Inflammatory macrophage (primary cell): ENCODE measurements at places on chromosomes 3 and 15.

DNA sequence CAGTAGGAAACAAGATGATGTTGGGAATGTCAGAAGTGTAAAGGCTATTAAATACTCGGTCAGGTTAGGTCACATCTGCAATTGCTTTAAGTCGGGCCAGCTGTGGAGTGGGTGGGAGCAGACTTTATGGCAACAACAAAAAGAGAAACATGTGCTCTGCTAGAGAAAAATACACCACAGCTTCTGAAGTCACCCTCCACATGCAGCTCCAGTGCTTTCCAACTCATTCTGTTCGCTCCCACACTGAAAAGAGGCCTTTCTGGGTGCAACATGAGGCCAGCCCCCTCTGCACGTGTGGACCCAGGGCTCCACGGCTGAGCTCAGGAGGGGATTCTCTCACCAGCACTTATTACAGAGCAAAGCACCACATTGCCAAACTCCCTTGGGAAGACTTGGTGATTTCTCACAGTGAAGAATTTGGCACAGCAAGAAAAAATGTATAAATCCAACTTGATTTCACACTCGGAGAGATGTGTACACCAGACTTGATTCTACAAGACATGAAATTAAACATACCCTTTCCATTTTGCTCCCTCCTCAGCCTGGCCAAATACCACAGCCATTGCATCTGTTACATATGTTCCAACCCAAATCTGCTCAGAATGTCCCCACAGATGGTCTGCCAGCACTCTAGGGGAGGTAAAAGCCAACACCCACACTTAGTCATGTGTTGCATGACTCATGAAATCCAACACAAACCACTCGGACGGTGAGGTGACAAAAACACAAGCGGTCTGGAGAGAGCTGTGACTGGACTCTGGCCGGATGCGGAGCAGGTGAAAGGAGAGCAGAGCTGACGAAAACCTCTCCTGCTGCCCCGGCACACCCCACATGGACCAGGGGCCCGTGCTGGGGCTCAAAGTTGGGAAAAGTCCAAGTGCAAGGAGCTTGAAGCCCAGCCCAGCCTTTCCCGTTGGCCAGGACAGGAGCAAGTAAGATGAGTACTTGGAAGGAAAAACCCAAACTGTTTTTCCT, 74.6 kb downstream of the ITGB5 start:
- peak; percentile 49 for DNase-seq

DNA sequence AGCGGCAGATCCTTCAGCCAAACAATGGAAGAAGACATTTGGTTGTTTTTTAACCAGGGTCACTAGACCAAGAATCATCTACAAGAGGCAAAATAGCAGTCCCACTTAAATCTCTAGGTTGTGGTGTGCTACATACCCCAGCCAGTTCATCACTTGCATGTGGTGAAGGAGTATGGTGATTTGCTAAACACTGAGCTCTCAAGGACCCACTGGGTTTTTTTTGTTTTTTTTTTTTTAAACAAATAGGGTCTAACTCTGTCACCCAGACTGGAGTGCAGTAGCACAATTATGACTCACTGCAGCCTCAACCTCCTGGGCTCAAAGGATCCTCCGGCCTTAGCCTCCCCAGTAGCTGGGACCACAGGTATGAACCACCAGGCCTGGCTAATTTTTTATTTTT, 508.0 kb downstream of the FOXP1 start:
- DNase-seq: no peak

- no peak for DNase-seq
Observed at GRCh38 chr15:69763831-69764230, 311.2 kb downstream of the RPLP1 start.

- DNase-seq: peak; percentile 58
Observed at GRCh38 chr3:190396001-190396400, 8.0 kb downstream of the CLDN16 start.

DNA sequence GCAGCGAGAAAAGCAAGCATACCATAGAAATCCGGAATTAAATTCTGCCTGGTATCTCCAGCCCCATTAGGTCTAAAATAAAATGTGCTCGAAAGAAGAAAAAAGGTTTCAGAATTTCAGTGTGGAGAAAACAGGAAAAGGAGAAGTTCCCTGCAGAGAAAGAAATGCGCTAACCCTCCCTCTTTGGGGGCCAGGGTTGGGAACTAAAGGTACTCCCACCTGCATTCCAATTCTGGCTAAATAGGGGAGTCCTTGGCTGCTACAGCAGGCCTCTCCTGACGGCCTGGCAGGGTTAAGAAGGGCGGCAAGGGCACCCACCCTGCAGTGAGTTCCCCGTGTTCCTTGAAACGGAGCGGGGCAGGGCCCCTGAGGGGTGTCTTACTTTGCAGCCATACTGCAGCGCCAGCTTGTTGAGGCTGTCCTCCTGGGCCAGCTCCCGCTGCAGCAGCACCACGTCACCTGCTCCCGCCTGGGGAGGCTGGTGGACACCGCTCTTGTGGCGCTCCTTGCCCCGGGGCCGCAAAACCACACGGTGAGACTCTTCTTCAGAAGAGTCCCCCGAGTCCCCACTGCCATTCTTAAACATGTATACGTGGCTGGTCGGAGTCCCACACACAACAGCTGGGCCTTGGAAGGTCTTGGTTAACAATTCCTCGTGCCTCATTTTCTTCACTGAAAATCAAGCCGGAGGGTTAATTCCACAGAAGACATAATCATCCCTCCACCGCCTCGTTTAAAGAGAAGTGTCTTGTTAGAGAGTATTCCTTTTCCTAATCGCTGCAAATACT, 1.7 kb downstream of the LYSMD4 start:
- DNase-seq: no peak

DNA sequence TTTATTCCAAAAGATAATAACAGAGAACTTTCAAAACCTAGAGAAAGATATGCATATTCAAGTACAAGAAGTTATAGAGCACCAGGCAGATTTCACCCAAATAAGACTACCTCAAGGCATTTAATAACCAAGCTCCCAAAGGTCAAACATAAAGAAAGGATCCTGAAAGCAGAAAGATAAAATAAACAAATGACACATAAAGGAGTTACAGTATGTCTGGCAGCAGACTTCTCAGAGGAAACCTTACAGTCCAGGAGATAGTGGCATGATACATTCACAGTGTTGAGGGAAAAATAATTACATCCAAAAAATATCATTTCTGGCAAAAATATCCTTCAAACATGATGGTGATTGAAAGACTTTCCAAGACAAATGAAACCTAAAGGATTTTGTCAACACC, 185.8 kb upstream of the POU1F1 start:
- no peak for DNase-seq

DNA sequence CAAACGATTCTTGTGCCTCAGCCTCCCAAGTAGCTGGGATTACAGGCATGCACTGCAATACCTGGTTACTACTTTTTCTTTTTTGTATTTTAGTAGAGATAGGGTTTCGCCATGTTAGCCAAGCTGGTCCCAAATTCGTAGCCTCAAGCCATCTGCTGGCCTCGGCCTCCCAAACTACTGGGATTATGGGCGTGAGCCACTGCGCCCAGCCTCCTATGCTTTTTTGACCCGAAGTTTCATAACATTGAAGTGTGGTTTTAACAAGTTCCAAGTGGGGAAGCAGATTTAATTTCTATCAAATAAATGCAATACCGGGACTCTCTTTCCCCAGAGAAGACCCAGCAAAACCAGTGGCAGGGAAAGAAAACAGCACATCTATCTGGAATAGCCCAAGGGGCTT, 13.7 kb downstream of the SH3BP5 start:
- DNase-seq: no peak

DNA sequence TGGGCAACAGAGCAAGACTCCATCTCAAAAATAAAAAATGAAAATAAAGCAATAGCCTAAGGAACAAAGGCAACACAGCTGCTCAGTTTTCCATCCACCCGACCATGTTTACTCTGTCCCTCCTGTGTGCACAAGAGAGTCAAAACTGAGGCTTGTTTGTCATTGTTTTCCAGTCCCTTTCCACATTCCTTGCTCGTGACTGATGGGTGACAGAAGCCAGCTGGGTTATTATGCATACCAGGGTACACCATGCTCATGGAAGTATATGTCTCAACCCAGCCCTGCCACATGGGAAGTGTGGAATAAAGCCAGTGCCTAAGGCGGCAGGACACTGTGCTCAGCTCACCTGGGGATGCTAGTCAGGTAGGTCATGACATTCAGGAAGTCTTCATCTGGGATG, 49.5 kb downstream of the MCF2L2 start:
- no peak for DNase-seq

GRCh38 chr3:117238806-117239205, 529.2 kb downstream of the TUSC7 start:
- no peak for DNase-seq

- DNase-seq: no peak
Observed at GRCh38 chr15:101669744-101670143, 17.6 kb upstream of the TM2D3 start.

GRCh38 chr15:73851689-73852088, 21.7 kb upstream of the TBC1D21 start:
- peak; percentile 47 for DNase-seq

DNA sequence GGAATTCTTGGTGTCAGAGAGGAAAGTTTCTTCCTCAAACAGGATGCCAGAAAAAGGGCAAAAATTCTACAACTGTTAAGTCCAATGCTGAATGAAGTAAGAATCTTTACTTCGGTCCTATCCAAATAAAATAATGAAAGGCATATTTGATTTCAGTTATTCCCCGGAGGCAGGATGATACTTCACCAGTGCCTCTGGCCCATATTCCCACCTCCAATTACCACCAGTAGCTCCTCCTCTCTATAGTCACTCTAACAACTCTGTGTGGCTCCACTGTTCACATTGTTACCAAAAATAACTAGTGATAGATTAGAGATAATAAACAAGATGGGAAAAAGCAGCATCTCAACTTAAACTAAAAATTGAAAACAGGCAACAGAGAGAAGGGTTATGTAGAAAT, 20.7 kb downstream of the MAP1A start:
- no peak for DNase-seq

GRCh38 chr3:154428286-154429206, 1.4 kb downstream of the GPR149 start:
- DNase-seq: no peak

DNA sequence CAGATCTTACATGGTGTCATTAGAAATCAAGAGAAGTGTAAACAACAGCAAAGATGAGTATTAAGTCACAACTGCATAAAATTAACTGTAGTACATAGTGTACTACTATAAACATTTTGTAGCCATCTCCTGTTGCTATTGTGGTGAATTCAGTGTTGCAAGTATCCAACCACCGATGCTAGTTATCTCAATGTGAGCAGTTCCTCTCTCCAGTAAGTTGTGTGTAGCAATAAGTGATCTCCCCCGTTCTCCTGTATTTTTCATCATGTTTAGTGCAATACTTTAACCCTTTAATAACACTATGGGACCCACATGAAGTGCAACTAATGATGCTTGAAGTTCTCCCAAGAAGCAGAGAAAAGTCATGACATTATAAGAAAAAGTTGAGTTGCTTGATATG, 264.7 kb upstream of the KCNH8 start:
- DNase-seq: peak; percentile 12

DNA sequence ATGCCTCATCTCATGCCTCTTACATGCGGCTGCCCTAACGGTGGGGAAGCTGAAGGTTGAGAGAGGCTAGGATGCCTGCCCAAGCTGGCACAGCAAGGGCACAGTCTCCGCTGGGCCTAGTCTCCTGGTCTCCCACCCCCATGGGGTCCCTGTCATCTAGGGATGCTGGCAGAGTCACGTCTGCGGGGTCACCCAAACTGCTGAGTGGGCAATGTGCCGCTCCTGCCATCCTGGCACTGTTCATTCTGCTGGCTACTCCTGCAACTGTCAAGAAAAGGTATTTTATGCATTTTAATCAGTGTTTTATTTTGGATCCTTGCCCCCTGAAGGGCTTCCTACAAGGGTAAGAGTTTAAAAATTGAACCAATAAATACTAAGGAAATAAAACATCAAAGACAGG, 12.8 kb downstream of the LINGO1 start:
- DNase-seq: no peak

GRCh38 chr15:87047203-87047965, 967.7 kb downstream of the AGBL1 start:
- no peak for DNase-seq

- no peak for DNase-seq
Observed at GRCh38 chr3:80696280-80696679, 928.5 kb upstream of the ROBO1 start.

GRCh38 chr15:29105151-29105854, 164.3 kb downstream of the NSMCE3 start:
- DNase-seq: no peak

GRCh38 chr3:71226565-71227269, 356.8 kb downstream of the FOXP1 start:
- peak; percentile 25 for DNase-seq

DNA sequence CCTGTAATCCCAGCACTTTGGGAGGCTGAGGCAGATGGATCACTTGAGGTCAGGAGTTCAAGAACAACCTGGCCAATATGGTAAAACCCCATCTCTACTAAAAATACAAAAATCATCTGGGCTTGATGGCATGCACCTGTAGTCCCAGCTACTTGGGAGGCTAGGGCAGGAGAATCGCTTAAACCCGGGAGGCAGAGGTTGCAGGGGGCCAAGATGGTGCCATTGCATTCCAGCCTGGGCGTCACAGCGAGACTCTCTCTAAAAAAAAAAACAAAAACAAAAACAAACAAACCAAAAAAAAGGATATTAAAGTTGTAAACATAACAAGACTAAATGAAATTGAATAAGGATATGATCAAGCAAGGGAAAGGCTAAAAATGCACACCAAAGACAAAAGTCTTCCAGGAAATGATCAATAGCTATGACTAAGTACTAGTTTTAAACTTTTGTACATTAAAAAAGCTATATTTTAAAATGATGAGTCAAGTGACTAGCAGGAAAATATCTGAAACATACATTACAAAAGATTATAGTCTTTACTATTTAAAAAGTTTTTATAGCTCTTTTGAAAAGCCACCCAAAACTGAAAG, 28.6 kb downstream of the KLHL6 start:
- DNase-seq: no peak

DNA sequence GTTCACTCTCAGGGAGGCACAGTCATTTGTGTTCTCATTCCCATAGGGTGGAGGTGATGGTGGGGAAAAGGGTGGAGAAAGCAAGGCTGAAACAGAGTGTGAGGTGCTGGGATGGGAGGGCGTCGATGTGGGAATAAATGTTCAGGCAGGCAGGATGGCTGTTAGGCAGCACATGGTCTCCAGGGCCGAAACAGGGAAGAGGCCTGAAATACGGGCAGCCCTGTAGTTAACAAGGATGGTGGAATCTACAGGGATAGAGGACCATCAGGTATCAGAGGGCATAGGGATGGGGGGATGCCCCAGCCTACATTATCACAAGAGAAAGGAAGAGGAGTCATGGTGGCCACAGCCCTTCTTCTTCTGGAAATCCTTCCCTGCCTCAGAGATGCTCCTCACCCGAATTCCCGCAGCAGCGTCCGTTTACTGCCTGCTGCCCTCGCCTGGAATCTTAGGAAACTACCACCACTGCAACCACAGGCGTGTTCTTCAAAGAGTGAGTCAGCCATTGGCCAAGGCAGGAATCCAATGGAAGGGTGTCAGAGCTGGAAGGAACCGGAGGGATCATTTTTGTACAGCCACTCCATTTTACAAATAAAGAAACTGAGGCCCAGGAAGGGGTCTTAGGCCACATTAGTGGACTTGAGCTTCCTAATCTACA, 49.7 kb upstream of the POMGNT2 start:
- no peak for DNase-seq

GRCh38 chr15:92924216-92924615, 24.1 kb downstream of the CHD2 start:
- no peak for DNase-seq

GRCh38 chr3:9397906-9398699, 688 bp downstream of the SETD5 start:
- peak; percentile 20 for DNase-seq

- no peak for DNase-seq
Observed at GRCh38 chr3:79203144-79203519, 564.7 kb downstream of the ROBO1 start.
